HS-27A (cell line): ENCODE measurements at places on chromosomes 7 and 10.

GRCh38 chr7:39712751-39713150 is 89.4 kb downstream of the RALA start:
- DNase-seq: no peak

DNA sequence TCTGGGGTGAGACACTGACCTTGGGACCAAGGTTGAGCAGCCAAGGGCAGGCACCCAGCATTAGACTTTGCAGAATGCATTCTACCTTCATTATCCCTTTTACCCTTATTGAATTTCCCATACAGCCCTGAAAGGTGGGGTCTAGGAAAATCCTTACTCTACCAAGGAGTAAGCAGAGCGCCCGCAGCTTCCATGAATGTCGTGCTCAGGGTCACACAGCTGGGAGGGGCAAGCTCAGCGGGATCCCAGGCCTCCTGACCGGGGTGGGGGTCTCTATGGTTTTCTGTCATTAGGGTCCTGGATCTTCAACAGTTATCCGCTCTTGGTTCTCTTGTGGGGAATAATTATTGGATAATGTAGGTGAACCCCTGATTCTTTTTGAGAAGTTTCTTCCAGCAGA is 30.7 kb upstream of the BTBD16 start:
- no peak for DNase-seq

GRCh38 chr7:774161-775109 is 47.4 kb upstream of the PRKAR1B start:
- no peak for DNase-seq

DNA sequence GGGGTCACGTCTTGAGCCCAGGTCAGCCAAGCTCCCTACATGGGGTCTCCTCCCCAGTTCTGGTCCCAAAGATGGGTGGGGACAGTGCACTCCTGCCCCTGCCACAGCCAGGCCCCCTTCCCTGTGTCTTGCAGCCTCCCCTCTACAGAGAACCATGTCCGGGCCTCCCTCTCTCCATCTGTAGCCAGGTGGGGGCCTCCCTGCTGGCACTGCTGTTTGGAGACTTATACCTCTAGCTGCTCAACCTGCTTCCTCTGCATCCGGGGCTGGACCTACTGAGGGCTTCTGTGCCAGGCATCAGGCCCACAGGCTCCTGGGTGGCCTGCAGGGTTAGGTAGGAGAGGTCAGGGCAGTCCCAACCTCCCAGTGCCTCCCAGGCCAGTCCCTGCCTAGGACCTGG is 7.9 kb downstream of the SH2B2 start:
- no peak for DNase-seq

DNA sequence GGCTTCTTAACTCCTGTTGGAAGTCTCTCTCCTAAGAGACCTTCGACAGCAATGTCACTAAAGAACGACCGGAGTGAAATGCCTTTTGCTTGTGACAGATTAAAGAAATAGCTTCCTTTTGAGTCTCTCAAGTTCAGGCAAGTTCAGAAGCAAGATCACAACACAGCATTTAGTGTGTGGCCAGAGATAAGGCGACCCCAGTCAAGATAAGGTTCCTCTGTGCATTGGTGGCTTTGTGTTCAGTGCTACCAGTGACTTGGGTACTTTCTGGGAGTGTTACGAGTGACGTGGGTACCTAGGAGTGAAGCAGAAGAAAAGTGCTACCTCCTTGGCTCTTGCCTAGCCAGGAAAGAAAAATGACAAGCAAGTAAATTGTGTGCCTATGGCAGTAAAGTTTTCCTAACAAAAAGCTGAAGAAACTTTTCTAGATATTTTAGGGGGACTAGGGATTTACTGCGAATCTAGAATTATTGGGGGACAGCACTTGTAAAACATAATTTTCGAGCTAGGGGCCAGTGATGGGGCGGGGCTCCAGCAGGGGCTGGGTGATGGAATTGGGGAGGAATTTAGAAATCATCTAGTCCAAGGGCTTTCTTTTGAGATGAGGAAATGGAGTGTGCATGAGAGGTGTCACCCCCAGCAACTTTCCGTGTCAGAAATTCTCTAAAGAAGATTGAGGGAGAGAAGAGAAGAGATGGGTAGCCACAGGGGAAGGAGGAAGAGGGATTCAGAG is 191.9 kb upstream of the LYZL2 start:
- no peak for DNase-seq

- no peak for DNase-seq
Measured at GRCh38 chr10:103765981-103766380, 89.4 kb downstream of the SH3PXD2A start.

DNA sequence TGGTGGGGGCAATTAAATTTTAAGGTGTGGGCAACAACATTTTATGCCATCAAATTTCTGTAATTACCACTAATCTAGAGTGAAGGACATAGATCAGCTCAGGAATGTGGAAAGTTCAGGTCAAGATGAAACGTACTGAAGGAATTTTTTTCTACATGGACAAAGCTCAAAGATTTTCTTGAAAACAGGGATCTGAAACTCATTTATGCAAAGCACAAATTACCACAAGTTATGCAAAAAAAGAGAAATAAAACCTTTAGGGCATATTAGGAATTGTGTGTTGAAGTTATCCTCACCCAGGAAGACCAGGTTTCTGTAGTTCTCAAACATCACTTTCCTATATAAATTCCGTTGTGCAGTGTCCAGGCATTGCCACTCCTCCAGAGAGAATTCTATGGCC is 18.9 kb downstream of the ZNF680 start:
- DNase-seq: no peak

- DNase-seq: no peak
Measured at GRCh38 chr7:117705630-117706029, 167.6 kb downstream of the CTTNBP2 start.

- no peak for DNase-seq
Measured at GRCh38 chr10:103983367-103983911, 16.5 kb downstream of the SLK start.
